ENCODE measurements at places on chromosomes 3 and 15.

DNA sequence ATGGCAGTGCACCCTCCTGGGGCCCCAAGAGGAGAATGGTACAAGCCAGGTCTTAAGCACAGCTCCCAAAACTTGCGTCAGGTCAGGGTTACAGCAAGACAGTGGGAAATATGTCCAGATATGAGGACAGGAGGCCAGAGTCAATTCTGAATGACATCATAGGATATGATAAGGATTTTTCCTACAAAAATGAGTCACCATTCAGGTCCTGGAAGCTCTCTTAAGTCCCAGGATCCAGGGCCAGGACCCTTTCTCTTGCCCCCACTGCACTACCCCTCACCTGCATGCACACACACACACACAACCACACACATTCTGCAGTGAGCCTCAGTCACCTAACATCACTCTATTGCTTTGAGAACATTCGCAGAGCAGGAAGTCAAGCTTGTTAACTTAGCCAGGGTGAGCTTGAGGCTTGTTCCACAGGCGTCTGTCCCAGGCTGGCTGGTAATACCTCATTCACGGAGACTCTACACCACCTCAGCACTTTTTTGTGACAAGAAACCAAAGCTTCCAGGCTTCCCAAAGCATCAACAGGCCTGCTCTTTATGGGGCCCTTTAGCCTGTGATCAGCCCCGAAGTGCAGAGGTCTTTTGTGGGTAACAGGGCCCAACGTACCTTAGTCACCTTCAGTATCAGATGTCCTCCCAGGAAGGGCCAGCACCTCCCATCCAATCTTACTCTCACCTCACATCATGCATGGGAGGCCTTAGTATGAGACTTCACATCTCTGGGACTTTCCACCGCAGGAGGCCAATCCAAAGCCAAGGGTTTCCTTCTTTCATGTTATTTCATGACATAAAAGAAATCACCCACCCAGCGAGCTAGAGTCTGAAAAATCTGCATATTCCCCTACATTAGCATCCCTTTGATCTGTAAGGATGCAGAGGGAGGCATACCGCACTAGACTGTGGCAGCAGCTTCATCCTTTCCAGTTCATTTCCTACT, 74.0 kb upstream of the LIPC start:
- no peaks in the 10 kb centered on the region for H3K27me3 ChIP-seq
- H3K36me3 ChIP-seq, result no peaks in the 10 kb centered on the region
- H3K27ac ChIP-seq, result no peak overlapping the region
- DNase-seq, result no peak
- H3K4me3 ChIP-seq, result no peak overlapping the region

DNA sequence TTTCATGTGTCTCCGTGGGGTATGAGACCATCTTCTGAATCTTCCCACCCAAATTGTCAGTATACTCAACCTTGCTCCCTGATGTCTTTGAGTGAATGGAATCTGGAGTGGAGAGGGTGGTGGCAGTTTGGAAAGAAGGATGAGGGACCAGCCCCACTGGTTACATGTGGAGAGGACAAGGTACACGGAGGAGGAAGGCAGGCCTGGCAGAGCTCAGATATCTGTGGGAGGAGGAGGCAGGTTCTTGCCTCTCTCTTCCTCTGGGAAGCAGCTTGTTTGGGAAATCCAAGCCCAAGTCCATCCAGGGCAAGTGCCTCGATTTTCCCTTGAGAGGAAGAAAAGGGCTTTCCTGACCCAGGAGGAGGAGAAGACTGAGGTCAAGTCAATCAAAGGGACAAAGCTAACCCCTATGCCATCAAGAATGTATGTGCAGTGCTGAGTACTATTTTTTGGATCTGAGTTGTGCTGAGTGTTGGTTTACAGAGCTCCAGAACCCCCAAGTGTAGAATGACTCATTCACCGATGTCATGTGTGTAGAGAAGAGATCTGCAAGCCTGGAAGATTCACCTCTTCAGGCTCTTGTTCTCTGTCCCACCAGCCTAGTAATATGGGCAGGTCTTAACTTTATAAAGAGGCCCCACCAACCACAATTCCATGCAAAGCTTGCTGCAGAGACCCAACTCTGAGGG, 19.8 kb upstream of the LOXL1 start:
- H3K27me3 ChIP-seq, result no peaks in the 10 kb centered on the region
- H3K4me1 ChIP-seq, result no peaks in the 10 kb centered on the region
- DNase-seq, result no peak
- no peak overlapping the region for H3K4me3 ChIP-seq

DNA sequence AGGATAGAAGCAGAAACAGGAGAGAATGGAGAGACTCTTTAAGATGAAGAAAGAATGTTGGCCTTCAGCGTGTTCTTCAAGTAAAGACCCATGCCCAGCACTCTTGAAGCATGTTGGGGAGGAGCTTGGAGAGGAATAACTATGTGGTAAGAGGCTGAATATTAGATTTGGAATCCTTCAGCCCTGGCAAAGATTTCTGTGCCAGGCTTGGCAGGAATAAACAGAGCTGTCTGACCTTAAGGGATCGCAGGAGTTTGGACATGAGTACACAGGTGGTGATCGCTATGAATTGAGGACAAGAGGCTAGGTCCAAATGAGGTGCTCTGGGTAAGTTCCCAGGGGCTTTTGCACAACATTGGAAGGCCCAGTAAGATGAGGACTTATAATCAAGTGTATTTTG, 132.6 kb upstream of the TBL1XR1 start:
- no peak overlapping the region for H3K4me3 ChIP-seq
- no peaks in the 10 kb centered on the region for H3K36me3 ChIP-seq
- H3K27me3 ChIP-seq, result no peaks in the 10 kb centered on the region
- no peaks in the 10 kb centered on the region for H3K4me1 ChIP-seq
- H3K27ac ChIP-seq, result no peak overlapping the region

GRCh38 chr3:49998326-49998725, 58.4 kb downstream of the RBM6 start:
- no peak overlapping the region for H3K27ac ChIP-seq
- H3K27me3 ChIP-seq, result no peaks in the 10 kb centered on the region
- no peak for DNase-seq
- H3K36me3 ChIP-seq, result peaks cover 5% of the 10 kb centered on the region
- H3K4me1 ChIP-seq, result no peaks in the 10 kb centered on the region

- H3K4me3 ChIP-seq, result no peak overlapping the region
- H3K27ac ChIP-seq, result no peak overlapping the region
- H3K4me1 ChIP-seq, result no peaks in the 10 kb centered on the region
- DNase-seq, result peak; percentile 7
Observed at GRCh38 chr3:170054204-170054603, 16.4 kb downstream of the GPR160 start.

DNA sequence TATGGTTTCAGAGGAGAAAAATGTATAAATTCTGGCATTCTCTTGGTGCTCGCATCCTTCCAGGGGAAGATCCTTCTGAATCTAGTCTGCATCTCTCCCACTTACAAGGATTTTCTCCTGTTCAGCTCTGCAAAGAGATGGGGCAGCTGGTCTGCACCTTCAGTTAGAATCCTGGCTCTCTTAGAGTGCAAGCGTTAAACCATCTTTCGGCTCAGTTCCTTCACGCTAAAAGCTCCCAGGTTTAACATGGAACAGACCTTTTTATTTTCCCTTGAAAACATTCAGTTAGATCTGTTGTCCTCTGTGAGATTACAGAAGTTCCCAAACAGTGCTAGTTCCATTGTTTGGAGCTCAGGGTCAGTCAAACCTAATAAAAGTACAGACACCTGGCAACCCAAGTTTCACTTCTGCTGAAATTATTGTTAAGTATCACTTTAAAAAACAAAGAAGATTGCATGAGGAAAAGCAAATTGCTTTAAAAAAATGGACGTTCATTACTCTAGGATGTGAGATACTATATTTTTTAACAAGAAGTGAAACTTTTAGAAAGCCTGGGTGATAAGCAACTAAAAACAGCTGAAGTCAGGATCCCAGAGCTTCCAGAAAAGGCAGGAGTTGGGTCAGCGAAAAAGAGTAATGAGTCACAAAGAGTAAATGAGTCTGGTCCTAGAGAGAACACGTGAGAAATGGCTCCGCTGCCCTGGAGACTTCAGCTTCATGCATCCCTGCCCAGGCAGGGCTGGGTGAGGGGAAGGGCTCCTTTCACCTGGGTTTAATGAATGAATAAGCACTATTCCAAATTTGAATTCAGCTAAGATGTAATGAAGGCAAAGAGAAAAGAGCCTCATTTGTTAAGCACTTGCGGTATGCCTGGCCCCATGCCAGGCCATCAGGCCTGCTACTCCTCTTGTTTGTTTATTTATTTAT, 63.3 kb downstream of the ABTB1 start:
- H3K27ac ChIP-seq, result peak overlapping the region; percentile 59
- no peak overlapping the region for H3K4me3 ChIP-seq
- H3K27me3 ChIP-seq, result no peaks in the 10 kb centered on the region
- no peak for DNase-seq
- H3K4me1 ChIP-seq, result peaks cover 71% of the 10 kb centered on the region

DNA sequence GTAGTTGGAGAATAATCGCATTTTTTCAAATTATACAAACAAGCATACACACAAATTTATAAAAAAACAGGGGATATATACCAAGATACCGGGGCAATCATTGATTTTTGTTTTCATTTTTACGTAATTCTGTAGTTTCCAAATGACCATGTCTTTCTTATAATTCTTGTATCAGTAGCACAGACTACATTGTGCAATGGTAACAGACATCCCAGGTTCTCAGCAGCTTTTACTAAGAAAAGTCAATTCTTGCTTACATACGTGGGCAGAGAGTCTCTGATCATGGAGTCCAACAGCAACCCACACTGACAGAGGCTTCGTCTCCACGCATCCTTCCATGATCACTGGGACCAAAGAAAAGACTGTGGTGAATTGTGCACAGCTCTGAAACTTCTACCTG, 441.3 kb downstream of the TBL1XR1 start:
- DNase-seq, result no peak
- no peaks in the 10 kb centered on the region for H3K36me3 ChIP-seq
- H3K4me3 ChIP-seq, result no peak overlapping the region
- no peaks in the 10 kb centered on the region for H3K4me1 ChIP-seq

- H3K4me1 ChIP-seq, result no peaks in the 10 kb centered on the region
- no peak for DNase-seq
- no peak overlapping the region for H3K4me3 ChIP-seq
- H3K27ac ChIP-seq, result no peak overlapping the region
- H3K36me3 ChIP-seq, result no peaks in the 10 kb centered on the region
- no peaks in the 10 kb centered on the region for H3K27me3 ChIP-seq
Observed at GRCh38 chr3:13828501-13829265, 51.2 kb downstream of the WNT7A start.

GRCh38 chr15:60323322-60323721, 74.5 kb downstream of the ANXA2 start:
- no peak overlapping the region for H3K4me3 ChIP-seq
- peaks cover 3% of the 10 kb centered on the region for H3K27me3 ChIP-seq
- H3K27ac ChIP-seq, result no peak overlapping the region
- no peaks in the 10 kb centered on the region for H3K4me1 ChIP-seq

DNA sequence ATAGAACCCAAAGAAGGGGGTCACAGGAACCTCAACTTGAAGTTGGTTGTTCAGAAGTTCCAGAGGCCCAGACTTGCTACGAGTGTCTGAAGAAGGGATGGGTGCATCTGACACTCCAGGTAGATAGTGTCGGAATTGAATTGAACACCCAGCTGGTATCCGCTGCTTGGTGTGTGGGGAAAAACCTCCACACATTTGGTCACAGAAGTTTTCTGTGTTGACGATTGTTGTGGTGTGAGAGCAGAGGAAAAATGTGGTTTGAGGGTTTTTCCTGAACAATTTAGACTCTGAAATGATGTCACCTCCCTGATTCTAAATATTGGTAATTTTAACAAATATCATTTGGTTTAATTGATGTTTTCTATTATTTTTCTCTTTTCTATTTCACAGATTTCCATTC, 218.8 kb upstream of the CTNNB1 start:
- DNase-seq, result no peak
- H3K4me3 ChIP-seq, result no peak overlapping the region
- no peak overlapping the region for H3K27ac ChIP-seq
- peaks cover 11% of the 10 kb centered on the region for H3K4me1 ChIP-seq
- no peaks in the 10 kb centered on the region for H3K36me3 ChIP-seq

- no peaks in the 10 kb centered on the region for H3K36me3 ChIP-seq
- H3K27ac ChIP-seq, result no peak overlapping the region
- peaks cover 33% of the 10 kb centered on the region for H3K4me1 ChIP-seq
- no peak for DNase-seq
- no peaks in the 10 kb centered on the region for H3K27me3 ChIP-seq
- H3K4me3 ChIP-seq, result no peak overlapping the region
Observed at GRCh38 chr15:48584090-48584811, 61.3 kb downstream of the FBN1 start.

GRCh38 chr15:50252556-50252955, 13.0 kb downstream of the HDC start:
- H3K4me1 ChIP-seq, result peaks cover 8% of the 10 kb centered on the region
- no peaks in the 10 kb centered on the region for H3K27me3 ChIP-seq
- H3K36me3 ChIP-seq, result no peaks in the 10 kb centered on the region

GRCh38 chr3:70273492-70273891, 38.9 kb downstream of the MDFIC2 start:
- no peak overlapping the region for H3K4me3 ChIP-seq
- no peak overlapping the region for H3K27ac ChIP-seq
- H3K27me3 ChIP-seq, result no peaks in the 10 kb centered on the region
- no peaks in the 10 kb centered on the region for H3K36me3 ChIP-seq
- DNase-seq, result no peak

GRCh38 chr15:25565470-25566264, 126.8 kb upstream of the UBE3A start:
- no peaks in the 10 kb centered on the region for H3K27me3 ChIP-seq
- peaks cover 31% of the 10 kb centered on the region for H3K4me1 ChIP-seq
- H3K36me3 ChIP-seq, result no peaks in the 10 kb centered on the region
- no peak overlapping the region for H3K27ac ChIP-seq
- no peak for DNase-seq

DNA sequence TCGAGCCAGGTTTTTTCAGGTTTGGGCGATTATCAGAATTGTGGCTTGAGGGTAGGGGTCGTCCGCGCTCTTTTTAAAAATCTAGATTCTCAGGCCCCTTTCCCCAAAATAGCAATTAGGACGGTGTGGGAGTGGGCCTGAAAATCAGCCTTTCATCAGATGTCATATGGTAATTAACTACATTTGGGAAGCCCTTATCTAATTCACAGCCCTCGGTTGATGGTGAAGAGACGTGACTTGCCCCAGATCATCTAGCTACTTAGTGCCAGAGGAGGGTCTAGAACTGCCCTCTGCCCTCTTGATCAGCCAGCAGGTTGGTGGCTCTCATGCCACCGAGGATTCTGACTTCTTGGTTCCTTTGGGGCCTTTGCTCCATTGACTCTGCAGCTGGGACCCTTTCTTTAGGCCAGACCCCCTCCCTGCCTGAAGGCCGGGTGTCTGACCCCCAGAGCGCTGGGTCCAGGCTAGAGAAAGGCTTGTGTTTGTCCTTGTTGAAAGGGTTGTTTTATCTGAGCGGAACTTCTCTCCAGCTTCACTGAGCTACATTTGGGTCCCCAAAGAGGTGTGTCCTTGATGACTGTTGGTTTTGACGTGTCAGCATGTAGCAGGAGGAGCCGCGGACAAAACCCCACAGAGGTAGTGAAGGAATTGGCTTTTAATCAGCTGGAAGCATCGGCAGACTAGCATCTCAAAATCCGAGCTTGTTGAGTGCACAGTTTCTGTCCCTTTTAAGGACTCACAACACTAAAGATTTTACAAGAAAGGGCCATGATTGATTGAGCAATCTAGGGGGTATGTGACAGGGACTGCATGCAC, 857 bp downstream of the AEN start:
- H3K36me3 ChIP-seq, result peaks cover 9% of the 10 kb centered on the region
- no peak for DNase-seq
- peak overlapping the region; percentile 72 for H3K4me3 ChIP-seq
- H3K27me3 ChIP-seq, result no peaks in the 10 kb centered on the region
- H3K27ac ChIP-seq, result peak overlapping the region; percentile 84
